GF-D8 (cell line): ENCODE measurements at places on chromosomes 2 and 18.

DNA sequence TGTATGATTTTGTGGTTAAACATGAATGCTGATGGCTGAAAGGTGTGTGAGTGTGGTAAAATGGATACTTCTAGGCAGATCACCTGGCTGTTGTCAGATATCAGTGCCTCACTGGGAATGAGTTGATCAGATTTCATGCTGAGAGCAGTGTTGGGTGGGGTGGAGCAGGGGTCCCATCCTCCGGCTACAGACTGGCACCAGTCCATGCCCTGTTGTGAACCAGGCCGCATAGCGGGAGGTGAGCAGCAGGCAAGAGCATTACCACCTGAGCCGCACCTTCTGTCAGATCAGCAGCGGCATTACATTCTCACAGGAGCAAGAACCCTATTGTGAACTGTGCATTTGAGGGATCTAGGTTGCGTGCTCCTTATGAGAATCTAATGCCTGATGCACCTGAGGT, 78.7 kb downstream of the GLI2 start:
- no peak for DNase-seq

DNA sequence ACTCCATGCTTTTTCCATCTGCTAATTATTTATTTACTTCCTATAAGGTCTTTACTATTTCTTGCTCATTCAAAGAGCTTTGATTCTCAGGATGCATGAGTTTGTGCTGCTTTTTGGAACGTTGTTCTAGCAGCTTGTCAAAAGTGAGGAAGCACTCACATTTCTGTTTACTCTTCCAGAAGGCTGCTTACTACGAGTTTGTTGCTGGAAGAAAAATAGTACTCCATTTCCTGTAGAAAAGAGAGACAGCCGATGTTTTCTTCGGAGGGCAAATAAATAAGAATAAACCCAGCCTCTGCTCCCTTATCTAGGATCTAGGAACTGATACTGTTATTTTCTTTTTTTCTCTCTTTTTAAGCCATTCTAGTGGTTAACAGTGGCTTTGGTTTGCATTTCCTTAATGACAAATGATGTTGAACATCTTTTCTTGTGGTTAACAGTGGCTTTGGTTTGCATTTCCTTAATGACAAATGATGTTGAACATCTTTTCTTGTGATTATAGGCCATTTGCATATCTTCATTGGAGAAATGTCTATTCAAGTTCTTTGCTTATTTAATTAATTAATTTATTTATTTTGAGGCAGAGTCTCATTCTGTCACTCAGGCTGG, 20.5 kb downstream of the CYP27A1 start:
- no peak for DNase-seq

- no peak for DNase-seq
These were observed 306.0 kb downstream of the MTX2 start for GRCh38 chr2:176575237-176575744.

DNA sequence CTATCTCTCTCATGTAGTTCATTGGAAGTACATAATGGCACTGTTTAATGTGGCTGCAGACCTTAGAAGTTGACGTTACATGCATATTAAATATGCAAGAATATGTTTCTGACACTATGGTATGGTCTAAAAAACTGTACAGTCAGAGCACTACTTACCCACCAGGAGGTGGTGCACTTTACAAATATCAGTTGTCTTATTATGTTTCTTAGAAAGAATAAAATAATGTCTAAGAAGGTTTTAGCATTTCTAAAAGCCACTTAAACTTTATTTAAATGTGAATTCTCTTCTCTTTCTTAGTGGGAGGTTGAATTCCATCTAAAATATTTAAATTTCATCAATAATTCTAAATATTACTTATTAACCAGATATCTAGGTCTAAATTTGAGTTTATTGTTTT, 4.3 kb downstream of the TMEFF2 start:
- no peak for DNase-seq

GRCh38 chr18:50981381-50981780, 13.5 kb downstream of the ELAC1 start:
- DNase-seq, result no peak

- no peak for DNase-seq
These were observed 65.0 kb upstream of the ZNF236 start for GRCh38 chr18:76757335-76757734.

- DNase-seq, result no peak
These were observed 102.9 kb upstream of the SLC8A1 start for GRCh38 chr2:40554665-40555294.

GRCh38 chr18:33277431-33277830, 163.1 kb downstream of the CCDC178 start:
- DNase-seq, result no peak

- no peak for DNase-seq
These were observed 111.4 kb downstream of the DYSF start for GRCh38 chr2:71564790-71565189.

DNA sequence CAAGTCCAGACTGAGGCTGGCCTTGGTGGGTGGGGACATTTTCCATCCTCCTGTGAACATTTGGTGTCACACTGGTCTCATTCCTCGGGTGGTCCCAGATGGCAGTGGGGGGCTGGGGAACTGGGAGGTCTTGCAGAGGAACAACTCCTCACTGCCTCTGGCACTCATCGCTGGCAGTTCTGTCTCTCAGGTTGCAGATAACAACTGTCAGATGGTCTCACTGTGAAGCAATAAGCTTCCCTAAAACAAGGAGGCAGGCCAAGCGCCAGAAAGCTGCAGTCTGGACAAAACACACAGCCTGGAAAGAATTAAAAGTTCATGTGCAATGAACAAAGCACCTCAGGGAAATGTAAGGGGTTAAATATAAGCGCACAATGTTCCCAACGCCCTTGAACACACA, 78.1 kb downstream of the IRS1 start:
- no peak for DNase-seq

- DNase-seq, result no peak
These were observed 28.1 kb downstream of the FARSB start for GRCh38 chr2:222627764-222628163.

- DNase-seq, result no peak
These were observed 118.0 kb downstream of the MREG start for GRCh38 chr2:215895330-215895729.

DNA sequence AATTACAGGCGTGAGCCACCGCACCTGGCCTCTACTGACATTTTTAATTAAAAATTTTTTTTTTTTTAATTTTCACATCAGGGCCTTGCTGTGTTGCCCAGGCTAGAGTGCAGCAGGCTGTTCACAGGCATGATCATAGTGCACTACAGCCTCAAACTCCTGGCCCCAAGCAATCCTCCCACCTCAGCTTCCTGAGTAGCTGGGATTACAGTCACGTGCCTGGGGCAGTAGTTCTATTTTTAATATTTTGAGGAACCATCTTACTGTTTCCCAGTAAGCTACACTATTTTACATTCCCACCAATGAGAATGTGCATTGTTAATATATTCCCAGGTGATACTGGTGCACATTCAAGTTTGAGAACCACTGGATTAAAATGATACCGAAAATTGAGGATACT, 92.7 kb downstream of the WDSUB1 start:
- no peak for DNase-seq

GRCh38 chr18:55228707-55229106, 269.4 kb upstream of the CCDC68 start:
- DNase-seq, result no peak

GRCh38 chr2:150110548-150110947, 376.9 kb downstream of the RND3 start:
- no peak for DNase-seq

- no peak for DNase-seq
These were observed 92.0 kb upstream of the NEUROD1 start for GRCh38 chr2:181772334-181772733.

GRCh38 chr2:120241684-120242083, 11.0 kb upstream of the RALB start:
- DNase-seq, result no peak

- peak; percentile 88 for DNase-seq
These were observed 44.2 kb upstream of the DSC1 start for GRCh38 chr18:31206787-31207381.

- no peak for DNase-seq
These were observed 102.2 kb upstream of the XPO1 start for GRCh38 chr2:61640406-61640805.

GRCh38 chr2:174924061-174924693, 81.0 kb downstream of the CHN1 start:
- no peak for DNase-seq

GRCh38 chr18:57576316-57576715, 10.2 kb downstream of the FECH start:
- no peak for DNase-seq

DNA sequence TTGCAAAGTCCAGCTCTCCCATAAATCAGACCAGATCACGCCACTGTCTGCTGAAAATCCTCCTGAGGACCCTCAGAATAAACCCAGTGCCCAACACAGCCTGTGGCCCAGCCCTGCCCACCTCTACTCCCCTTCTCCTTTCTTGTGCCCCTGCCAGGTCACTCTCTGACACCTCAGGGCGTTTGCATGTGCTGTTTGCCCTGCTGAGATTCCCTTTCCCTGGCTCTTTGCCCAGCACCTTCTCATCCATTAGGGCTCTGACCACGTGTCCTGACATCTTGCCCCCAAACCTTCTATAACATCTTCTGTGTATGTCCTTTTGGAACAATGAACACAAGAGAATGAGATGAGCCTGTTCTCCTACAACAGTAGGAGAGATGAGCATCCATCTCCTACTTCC, 18.5 kb upstream of the NMUR1 start:
- no peak for DNase-seq

DNA sequence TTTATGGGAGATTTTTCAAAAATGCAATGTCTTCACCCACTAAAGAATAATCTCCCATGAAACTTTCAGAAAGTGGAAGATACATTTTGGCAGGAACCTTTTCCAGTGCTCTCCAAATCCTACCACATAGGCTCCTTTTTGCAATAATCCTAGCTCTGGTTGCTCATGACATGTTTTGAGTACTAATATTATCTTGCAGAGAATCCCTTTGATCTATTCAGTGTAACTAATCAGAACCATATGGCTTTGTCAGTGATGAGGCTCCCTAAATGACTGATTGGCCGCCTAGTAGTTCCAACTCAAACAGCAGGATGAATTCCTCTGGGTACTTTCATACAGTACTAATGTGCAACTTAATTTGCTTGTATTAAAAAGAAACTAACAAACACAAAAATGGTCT, 544.0 kb upstream of the FAM98A start:
- no peak for DNase-seq

DNA sequence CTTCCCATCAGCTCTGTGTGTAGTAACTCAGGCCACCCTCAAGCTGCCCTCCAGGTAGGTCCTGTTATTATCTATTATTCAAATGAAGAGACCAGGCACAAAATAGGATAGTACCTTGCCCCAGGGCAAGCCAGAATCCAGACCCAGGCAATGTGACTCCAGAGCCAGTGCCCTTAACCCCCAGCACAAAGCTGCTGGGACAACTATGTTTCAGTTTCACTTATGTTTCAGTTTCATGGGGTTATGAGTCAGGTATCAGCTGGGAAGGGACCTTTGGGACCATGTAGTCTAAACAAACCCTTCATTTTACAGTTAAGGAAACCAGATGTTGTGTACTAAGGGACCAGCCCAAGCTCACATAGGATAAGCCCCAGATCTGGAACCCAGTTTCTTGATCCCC, 10.0 kb downstream of the HK2 start:
- DNase-seq, result no peak

DNA sequence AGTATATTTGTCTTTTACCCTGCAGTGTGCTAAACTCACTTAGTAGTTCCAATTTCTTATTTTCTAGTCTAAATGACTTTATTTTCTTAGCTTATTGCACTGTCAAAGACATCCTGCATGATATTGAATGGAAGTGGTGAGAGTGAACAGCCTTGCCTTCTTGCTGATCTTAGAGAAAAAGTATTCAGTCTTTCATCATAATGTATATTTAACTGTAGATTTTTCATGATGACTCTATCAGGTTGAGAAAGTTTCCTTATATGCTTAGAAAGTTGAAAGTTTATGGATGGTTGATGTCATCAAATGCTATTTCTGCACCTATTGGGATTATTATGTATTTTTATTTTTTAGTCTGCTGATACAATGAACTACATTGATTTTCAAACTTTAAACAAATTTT, 21.3 kb upstream of the COL3A1 start:
- no peak for DNase-seq

DNA sequence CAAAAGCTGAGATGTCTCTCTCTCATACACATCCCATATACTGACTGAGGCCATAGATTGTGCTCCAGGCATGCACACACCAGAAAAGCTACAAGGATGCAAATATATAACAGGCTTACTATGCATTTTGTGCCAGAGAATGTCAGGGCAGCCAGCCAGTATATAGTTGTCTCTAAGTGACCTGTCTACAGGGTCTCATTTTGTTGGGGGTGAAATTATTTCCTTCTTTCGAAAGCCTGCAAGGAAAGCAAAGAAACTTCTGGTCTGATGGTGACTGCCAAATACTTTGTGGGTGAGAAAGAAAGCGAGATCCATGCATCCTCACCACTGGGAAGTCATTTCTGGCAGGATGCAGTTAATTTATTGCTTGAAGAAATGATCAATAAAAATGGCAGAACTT, 70.2 kb downstream of the CDCA7 start:
- DNase-seq, result no peak

DNA sequence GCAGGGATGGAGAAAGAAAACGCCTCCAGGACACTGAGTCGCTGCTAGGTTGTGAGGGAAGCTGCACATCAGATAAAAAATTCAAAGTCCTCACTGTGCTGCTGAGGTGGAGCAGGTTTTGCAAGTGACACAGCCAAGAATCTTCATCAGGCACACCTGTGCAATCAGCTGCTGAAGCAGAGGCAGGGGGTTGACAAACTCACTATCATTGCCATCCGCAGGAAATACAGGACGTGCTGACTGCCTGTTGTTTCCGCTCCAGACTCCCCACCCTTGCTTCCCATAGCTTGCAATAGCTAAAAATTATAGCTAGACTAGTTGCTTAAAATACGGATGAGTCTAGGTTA, 147.8 kb upstream of the FHL2 start:
- DNase-seq, result no peak

GRCh38 chr2:30780776-30781330, 26.4 kb downstream of the CAPN13 start:
- DNase-seq, result no peak

- no peak for DNase-seq
These were observed 107.6 kb upstream of the NOSTRIN start for GRCh38 chr2:168694866-168695265.

DNA sequence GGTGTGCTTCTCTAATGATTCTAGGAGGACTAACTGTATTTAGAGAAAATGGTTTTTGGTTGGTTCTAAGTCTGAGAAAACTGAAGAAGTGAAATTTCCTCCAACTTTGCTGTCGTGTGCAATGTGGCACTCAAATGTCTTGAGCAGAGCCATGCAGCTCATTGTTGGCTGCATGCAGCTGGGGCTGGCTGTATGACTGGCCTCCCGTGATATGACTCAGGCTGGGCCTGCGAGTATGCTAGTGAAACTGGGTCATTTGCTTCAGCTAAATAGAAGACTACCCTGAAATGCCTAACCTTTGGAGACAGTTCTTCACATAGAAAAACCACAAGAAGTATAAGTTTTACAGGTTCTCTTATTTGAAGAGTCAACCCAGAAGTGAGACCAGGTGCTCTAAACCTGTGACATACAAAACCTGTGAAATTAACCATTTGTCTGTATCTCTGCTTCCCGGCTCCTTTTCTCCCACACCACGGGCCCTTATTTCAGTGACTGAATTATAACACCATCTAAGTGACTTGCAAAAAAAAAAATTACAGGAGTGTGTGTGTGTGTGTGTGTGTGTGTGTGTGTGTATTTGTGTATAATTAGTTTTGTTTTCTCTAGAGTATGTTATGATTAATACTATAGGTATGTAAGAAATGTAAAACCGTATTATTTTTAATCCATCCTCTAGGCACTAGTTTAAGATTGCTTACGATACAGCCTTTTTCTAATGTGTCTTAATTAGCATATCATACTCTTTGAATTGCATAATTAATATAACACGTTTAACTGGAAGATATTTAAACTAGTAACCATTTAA, 15.9 kb downstream of the POLI start:
- DNase-seq, result no peak
